ENCODE measurements at places on chromosomes 7 and 10.

DNA sequence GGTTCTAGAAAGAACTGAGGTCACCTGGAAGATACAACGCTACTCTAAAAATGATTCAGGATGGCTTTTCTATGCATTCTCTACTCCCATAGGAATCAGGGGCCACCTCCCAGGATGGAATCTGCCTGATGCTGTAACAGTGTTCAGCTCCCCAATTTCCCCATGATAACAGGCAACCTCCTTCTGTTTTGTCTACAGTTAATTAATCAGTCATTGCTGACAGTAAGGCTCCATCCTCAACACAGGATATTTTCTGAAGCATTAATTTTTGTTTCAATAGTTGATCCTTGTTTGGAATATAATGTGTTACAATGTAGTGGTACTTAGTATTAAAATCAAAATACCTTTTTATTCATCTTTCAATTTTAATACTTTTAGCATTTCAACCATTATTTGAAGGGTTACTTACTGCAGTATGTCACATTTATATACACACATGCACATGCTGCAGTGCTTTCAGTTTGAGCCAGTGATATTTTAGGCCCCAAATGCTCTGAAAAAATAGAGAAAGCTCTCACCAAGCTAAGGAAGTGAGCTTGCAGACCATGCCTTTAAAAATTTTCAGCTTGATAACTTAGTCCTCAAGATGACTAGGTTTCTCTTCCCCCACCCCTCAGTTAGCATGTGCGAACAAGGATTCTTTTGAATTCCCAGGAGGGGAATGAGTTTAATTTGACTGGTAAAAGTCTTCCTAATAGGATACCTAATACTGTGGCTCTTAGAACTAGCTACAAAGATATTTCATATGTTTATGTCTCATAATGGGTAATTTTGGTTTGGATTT, 592 bp upstream of the PIK3CG start:
- peak; percentile 32 for DNase-seq

- DNase-seq, result no peak
Measured at GRCh38 chr7:34596887-34597286, 61.1 kb upstream of the NPSR1 start.

DNA sequence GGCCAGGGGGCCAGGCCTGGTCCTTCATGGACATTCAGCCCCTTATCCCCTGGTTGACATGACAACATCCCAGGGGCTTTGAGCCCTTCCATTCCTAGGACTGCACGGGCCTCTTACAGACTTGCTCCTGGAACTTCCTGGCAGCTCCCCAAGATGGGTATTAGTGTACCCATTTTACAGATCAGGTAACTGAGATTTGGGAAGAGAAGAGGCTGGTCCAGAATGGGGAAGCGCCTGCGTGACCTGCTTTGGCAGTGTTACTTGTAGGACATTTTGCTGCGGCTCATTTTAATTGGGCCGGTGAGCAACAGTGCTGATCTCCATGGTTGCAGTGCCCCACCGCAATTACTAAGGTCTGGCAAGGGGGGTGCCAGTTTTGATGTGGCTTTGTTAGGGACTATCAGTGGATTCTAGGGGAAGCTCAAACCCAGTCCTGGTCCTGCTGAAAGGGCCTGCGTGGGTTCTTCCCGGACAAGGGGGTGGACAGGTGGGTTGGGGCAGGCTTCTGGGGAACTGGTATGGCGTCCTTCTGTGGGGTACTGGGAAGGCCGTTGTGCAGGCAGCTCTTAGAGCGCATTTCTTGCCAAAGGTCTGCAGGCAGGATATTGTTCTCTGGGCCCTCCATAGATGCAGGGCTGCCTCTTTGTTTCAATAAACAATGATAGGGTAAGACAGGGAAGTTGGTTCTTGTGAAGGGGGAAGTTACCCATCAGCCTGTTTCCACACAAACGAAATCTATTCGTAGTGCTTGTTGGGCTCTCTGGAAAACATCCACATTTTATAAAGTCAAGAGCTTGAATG, 137.6 kb downstream of the RGS10 start:
- no peak for DNase-seq

DNA sequence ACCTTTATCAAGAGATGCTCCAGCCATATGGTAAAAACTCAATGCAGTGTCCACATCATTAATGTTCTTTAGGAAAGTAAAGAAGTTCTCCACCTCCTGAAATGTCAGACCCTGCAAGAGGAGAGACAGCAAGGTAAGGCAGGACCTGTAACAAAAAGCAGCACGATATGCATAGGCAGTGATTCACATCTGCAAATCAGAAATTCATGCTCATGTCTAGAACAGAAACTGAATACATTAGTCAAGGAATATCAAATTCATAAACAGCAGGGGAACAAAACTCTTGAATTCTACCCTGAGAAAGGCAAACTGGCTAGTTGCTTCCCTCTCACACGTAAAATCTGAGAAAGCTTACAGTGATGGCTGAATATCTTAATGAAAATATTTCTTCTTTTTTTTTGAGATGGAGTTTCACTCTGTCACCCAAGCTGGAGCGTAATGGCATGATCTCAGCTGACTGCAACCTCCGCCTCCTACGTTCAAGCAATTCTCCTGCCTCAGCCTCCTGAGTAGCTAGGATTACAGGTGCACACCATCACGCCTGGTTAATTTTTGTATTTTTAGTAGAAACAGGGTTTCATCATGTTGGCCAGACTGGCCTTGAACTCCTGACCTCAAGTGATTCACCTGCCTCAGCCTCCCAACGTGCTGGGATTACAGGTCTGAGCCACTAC, 53.3 kb upstream of the DNAJB12 start:
- DNase-seq, result no peak

- no peak for DNase-seq
Measured at GRCh38 chr10:113524120-113524519, 28.7 kb upstream of the HABP2 start.

DNA sequence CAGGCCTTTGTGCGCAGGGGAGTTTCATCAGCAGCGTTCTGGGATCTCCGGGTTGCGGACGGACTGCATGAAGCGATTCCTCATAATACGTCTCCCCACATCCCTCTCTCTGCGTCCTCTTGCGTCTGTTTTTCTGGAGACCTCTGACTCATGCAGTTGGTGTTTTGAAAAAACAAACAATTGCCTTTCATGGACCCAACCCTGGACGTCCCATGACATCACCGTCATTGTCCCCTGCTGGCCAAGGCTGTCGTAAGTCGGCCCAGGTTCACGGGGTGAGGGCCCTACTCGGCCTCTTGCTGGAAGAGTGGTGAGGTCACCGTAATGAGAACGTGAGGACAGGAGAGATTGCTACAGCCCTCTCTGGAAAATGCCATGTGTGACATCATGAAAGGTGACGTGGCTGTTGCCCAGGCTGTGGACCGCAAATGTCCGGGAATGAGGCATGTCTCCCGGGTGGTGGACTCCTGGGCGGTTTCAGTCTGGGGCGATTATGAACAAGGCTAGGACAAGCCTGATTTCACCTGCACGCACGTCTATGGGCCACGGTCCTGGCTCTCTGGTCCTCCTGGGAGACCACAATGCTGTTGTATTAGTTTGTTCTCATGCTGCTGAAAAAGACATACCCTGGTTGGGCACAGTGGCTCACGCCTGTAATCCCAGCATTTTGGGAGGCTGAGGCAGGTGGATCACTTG, 9.8 kb upstream of the MAFK start:
- no peak for DNase-seq

GRCh38 chr7:2452074-2452507, 24.1 kb downstream of the GRIFIN start:
- DNase-seq, result no peak

DNA sequence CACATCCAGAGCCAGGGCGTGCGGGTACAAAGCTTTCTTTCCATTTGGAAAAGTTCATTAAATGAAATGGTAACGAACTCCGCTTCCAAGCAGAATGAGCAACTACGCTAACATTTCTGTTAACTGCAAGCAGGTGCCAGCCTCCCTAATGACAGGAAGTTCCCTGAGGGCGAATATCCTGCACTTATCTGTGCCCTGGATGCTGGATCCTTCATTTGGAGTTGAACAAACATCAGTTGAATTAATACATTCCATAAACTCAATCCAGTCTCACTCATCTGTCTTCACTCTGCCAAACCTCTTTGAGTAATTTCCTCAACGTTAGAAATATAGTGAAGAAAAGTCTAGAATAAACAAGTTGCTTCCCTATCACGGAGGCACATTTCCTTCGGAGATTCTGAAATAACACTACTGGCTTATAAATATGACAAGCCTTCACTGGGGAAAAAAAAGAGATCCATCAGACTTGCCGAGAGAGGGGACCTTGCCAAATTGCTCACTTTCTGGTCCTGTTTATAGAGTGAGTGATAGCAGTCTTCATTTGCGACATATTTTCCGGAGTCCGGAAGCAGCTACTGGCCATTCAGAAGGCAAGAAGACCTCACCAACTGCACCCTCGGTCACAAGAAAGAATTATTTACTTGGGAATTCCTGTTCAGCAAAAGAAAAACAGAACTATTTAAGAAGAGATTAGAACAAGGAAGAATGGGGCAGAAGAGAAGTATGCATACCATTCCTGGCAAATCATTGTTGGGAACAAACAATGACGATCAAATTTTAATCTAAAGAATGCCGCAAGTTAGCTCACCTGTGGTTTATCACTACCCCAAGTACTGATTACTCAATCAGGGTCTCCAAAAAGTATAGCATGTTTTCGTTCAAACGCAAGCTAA, 196.4 kb downstream of the FAM107B start:
- no peak for DNase-seq

- no peak for DNase-seq
Measured at GRCh38 chr10:51300617-51301304, 226.5 kb downstream of the PRKG1 start.

- DNase-seq, result no peak
Measured at GRCh38 chr7:117990834-117991233, 117.6 kb upstream of the CTTNBP2 start.

- no peak for DNase-seq
Measured at GRCh38 chr10:133166828-133167692, 7.0 kb downstream of the KNDC1 start.

- no peak for DNase-seq
Measured at GRCh38 chr10:340646-341045, 205.4 kb downstream of the ZMYND11 start.

- no peak for DNase-seq
Measured at GRCh38 chr7:39228946-39229345, 251.2 kb downstream of the POU6F2 start.

DNA sequence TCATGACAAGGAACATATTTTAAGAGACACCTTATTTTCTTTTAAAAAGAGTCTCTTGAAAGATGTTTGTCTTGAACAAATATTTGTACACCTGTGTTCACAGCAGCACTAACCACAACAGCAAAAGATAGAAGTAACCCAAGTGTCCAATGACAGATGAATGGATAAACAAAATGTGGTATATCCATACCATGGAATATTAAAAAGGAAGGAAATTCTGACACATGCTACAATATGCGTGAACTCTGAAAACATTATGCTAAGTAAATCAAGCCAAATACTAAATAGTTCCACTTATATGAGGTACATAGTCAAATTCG, 17.8 kb downstream of the SGMS1 start:
- DNase-seq, result no peak

DNA sequence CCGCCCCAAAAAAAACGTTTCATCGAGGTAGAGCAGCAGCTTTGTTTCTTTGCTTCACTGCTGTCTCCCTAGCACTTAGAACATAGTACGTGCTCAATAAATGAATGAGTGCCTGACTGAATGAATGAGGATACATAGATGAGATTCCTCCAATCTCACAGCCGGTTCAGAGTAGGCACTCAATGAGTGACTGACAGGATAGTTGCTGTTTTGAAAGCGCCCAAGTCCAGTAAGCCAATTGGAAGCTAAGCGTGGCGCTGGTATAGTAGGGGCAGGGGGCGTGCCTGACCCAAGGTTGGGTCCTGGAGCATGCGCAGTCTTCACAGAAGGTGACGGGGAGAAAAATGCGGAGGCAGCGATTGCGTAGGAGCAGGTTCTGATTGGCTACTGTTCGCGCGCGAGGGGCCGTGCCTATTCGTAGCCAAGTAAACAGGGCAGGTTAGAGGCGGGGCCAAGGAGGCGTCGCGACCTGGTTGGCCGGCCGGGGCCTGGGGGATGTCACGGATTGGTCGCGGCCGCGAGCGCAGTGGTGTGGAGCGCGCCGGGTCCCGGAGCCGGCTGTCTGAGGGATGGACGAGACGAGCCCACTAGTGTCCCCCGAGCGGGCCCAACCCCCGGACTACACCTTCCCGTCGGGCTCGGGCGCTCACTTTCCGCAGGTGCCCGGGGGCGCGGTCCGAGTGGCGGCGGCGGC, at the start of gene PI4K2A:
TSS of gene PI4K2A (plus strand) at position 498 of the 694 bp plus-strand sequence. CDS start at position 570, 72 bp downstream.
- peak; percentile 99 for DNase-seq

- DNase-seq, result no peak
Measured at GRCh38 chr7:95859429-95859828, 87.1 kb downstream of the DYNC1I1 start.

DNA sequence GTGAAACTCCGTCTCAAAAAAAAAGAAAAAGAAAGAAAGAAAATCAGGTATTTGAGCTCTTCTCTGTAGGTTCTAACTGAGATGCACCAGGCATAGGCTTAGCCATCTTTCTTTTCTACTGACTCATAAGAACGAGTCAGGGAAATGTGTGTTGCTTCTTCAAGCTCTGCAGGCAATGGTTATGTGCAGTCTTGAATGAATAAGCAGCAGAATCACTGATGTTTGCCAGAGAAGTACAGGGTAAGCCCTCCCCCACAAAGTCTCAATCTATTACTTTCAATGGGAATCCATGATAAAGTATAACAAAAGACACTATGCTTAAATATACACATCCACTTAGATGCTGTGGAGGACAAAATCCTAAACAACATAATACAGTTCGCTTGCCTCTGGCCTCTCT, 239.2 kb downstream of the PARD3 start:
- no peak for DNase-seq

DNA sequence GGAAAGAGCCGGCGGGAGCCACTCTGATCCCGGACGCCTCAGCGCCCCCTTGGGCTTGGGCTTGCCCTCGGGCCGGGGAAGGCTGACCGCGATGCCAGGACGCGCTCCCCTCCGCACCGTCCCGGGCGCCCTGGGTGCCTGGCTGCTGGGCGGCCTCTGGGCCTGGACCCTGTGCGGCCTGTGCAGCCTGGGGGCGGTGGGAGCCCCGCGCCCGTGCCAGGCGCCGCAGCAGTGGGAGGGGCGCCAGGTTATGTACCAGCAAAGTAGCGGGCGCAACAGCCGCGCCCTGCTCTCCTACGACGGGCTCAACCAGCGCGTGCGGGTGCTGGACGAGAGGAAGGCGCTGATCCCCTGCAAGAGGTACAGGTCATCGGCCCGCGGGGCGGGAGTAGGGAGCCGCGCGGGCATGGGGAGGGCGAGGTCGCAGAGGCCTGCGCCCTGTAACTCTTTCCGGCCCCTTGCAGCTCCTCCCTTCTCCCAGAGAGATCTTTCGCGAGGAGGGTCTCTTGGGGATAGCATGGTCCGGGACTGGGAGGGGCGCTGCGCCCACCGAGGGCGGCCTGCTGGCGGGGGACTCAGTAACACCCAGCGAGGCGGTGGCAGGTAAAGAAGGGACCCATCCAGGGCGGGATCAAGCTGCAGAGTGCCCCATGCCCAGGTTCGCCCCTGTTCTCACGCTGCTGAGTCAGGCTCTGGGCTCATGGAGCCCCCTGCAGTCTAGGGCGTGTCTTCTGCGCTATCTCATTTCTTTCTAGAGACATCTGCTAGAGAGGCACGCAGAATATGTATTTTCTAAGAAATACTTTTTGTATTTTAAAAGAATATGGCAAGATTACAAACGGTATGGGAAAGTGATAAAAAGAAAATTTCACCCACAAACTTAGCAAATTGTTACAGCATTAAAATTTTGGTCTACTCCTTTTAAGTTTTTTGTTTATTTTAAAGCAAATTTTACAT, 687 bp downstream of the EPDR1 start:
- no peak for DNase-seq

- peak; percentile 91 for DNase-seq
Measured at GRCh38 chr7:45001138-45001694, 1.2 kb downstream of the CCM2 start.

- no peak for DNase-seq
Measured at GRCh38 chr10:125778556-125778955, 2.9 kb upstream of the MMP21 start.
